B cell (primary cell): ENCODE measurements at places on chromosomes 5 and 9. TPM values are rescaled to one million over a fixed set of nuclear protein-coding genes. Genes with fewer than 3 reads are reported as not detected.

GRCh38 chr9:4334410-4334813, 34.5 kb upstream of the GLIS3 start:
- H3K4me1 ChIP-seq = no peaks in the 10 kb centered on the region
- no peaks in the 10 kb centered on the region for H3K27me3 ChIP-seq
- H3K27ac ChIP-seq = no peak overlapping the region
- H3K4me3 ChIP-seq = no peak overlapping the region

DNA sequence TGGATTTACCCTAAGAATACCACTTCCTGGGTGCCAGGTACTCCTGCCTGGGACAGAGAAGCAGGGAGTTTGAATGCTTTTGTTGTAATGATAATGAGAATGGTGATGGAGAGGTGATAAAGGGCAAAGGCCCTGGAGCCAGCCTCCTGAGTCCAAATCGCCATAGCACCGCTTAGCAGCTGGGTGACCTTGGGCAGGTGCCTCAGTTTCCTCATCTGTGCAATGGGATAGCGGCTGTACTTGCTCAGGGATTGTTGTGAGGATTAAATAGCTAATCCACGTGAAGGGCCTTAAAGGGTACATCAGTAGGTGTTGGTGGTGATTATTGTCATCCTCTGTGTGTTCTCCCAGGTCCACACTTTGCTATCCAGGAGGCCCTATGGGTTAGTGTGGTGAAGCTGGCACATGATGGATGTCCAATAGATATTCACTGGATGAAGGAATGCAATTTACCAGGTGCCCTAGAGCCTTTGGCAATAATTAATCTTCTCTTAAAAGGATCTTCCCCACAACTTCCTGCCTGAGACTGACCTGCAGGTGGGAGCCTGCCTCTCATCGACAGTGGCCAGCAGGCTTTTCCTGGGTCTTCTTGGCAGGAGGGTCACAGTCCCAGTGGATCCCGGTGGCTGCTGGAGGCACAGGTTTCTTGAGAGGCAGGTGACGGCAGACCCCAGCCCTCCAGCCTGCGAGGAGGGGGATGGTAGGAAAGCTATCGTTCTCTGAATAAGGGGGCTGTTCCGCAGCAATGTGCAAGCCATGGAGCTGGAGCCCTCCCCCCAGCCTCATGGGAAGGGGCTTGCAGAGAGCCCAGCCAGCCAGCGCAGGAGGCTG, 160.2 kb downstream of the MACROH2A1 start:
- H3K36me3 ChIP-seq = no peaks in the 10 kb centered on the region
- H3K27me3 ChIP-seq = no peaks in the 10 kb centered on the region
- DNase-seq = no peak
- H3K4me1 ChIP-seq = no peaks in the 10 kb centered on the region

DNA sequence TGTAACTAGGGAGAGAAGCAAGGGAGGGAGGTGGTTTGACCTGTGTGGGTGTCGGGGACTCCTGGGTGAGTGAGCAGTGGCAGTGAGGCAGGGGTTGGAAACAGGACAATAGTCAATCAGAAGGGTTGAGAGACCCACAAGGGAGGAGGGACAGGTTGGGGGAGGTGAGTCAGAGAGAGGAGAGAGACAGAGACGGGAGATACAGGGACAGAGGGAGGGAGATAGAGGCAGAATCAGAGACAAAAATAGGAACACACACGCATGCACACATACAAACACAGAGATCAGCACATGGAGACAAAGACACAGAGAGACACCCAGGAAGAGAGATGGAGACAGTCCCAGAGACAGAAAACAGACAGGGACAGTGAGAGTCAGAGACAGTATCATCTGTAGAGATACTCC, 39.3 kb upstream of the PTGS1 start:
- no peaks in the 10 kb centered on the region for H3K27me3 ChIP-seq
- no peaks in the 10 kb centered on the region for H3K36me3 ChIP-seq
- H3K4me1 ChIP-seq = peaks cover under 1% of the 10 kb centered on the region
- no peak overlapping the region for H3K4me3 ChIP-seq
- no peak overlapping the region for H3K27ac ChIP-seq
- DNase-seq = no peak

DNA sequence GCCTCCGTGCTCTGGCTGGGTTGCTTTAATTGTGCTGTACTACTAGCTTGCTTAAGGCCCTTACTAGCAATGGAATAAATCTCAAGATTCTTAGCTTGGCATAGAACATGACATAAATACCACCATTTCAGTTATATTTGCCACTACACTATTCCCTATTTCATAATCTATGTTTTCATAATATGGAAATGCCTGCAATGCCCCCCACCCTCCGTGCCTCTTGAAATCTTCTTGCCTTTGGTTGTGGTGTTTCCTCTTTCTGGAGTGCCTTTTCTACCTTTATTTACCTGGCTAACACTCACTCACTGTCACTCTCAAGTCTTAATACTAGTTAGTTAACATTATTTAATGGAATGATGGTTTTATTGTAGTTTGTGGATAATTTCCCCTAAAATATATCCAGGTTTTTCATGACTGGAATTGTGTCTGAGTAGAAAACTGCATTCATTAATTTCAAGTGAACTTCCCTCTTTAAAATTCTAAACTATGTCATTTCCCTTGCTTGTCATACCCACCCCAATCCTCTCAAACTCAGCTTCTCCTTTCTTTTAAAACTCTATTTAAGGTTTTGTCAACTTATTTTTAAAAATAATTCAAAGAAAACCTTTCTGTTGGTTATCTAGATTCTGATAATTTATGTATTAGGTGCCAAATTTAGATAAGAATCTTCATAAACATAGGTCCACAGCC, 521.7 kb upstream of the DAB2 start:
- no peaks in the 10 kb centered on the region for H3K27me3 ChIP-seq
- H3K4me1 ChIP-seq = no peaks in the 10 kb centered on the region
- no peak overlapping the region for H3K4me3 ChIP-seq
- DNase-seq = no peak
- H3K27ac ChIP-seq = no peak overlapping the region

- no peak for DNase-seq
- no peaks in the 10 kb centered on the region for H3K27me3 ChIP-seq
- H3K4me3 ChIP-seq = no peak overlapping the region
- no peaks in the 10 kb centered on the region for H3K4me1 ChIP-seq
Observed at GRCh38 chr5:149224282-149224681, 47.4 kb upstream of the AFAP1L1 start.

DNA sequence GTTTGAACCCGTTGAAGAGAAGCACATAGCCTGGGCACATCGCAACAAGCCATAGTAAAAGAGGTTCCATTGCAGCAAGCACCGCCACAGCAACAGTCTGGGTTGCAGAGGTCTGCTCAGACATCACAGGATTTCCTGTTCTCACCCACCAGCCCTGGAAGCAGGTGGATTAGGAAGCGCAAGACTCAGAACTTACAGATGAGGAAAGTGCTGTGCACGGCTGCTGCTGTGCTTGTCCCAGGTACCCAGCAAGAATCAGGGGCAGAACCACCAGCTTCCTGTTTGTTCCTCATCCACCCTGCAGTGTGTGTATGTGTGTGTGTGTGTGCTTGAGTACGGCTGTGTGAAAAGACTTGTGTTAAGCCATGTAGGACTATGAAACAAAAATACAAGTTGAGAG, 124.7 kb upstream of the IRX2 start:
- no peaks in the 10 kb centered on the region for H3K27me3 ChIP-seq
- H3K4me3 ChIP-seq = no peak overlapping the region
- H3K27ac ChIP-seq = no peak overlapping the region
- H3K4me1 ChIP-seq = no peaks in the 10 kb centered on the region

- H3K27me3 ChIP-seq = no peaks in the 10 kb centered on the region
- H3K4me1 ChIP-seq = peaks cover 14% of the 10 kb centered on the region
- no peaks in the 10 kb centered on the region for H3K36me3 ChIP-seq
Observed at GRCh38 chr9:99660191-99660636, 161.5 kb upstream of the NR4A3 start.

DNA sequence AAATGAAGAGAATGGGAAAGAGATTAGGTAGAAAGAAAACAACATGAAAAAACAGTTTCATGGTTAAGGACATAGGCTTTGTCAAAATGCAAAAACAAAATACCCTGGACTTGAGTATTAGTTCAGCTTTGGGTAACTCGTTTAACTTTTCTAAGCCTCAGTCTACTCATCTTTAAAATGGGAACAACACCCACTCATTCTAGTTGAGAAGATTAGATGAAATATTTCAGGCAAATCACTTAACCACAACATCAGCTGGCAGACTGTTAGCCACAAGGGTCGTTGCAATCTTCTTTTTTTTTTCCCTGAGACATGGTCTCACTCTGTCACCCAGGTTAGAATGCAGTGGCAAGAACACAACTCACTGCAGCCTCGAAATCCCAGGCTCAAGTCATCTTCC, 185.6 kb downstream of the DCP2 start:
- H3K4me1 ChIP-seq = no peaks in the 10 kb centered on the region
- H3K4me3 ChIP-seq = no peak overlapping the region
- peaks cover 3% of the 10 kb centered on the region for H3K27me3 ChIP-seq

GRCh38 chr5:29069104-29069402, 2030.7 kb upstream of the CDH9 start:
- no peaks in the 10 kb centered on the region for H3K4me1 ChIP-seq
- H3K27me3 ChIP-seq = no peaks in the 10 kb centered on the region
- no peak overlapping the region for H3K27ac ChIP-seq
- DNase-seq = no peak
- H3K36me3 ChIP-seq = no peaks in the 10 kb centered on the region

GRCh38 chr9:137812356-137813023, 65.1 kb upstream of the CACNA1B start:
- no peak overlapping the region for H3K4me3 ChIP-seq
- DNase-seq = no peak
- no peak overlapping the region for H3K27ac ChIP-seq
- H3K4me1 ChIP-seq = peaks cover 10% of the 10 kb centered on the region

- no peak for DNase-seq
- H3K27ac ChIP-seq = no peak overlapping the region
- H3K4me1 ChIP-seq = no peaks in the 10 kb centered on the region
- H3K27me3 ChIP-seq = no peaks in the 10 kb centered on the region
- no peak overlapping the region for H3K4me3 ChIP-seq
Observed at GRCh38 chr5:57662991-57663390, 180.4 kb upstream of the ACTBL2 start.

- H3K4me3 ChIP-seq = no peak overlapping the region
- H3K36me3 ChIP-seq = no peaks in the 10 kb centered on the region
- no peaks in the 10 kb centered on the region for H3K4me1 ChIP-seq
Observed at GRCh38 chr5:54214722-54215121, 95.7 kb downstream of the ARL15 start.

GRCh38 chr9:134993996-134994720, 76.4 kb upstream of the FCN1 start:
- H3K4me3 ChIP-seq = no peak overlapping the region
- H3K27ac ChIP-seq = no peak overlapping the region
- no peak for DNase-seq
- H3K36me3 ChIP-seq = no peaks in the 10 kb centered on the region
- H3K27me3 ChIP-seq = no peaks in the 10 kb centered on the region

DNA sequence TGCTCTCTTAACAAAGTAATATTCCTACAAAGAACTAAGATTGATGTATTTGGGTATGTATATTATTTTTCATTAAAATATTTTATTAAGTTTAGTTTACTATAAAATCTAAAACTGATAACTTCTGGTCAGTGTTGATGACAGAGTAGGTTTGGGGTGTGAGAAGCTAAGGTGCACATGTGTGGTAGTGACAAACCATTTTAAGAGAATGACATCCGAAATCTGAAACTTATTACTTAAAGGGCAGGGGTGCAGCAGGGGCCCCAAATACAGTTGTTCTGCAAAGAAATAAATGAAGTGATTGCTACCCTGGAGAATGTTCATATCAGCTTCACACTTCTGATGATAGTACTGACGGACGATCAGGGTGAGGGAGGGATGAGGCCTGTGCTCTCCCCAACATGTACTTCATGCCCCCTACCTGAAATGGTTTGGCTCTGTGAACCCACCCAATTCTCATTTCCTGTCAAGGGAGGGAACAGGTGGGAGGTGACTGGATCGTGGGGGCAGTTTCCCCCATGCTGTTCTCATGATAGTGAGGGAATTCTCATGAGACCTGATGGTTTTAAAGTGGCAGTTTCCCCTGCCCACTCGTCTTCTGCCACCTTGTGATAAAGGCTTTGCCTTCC, 125.3 kb upstream of the RFX3 start:
- no peak for DNase-seq
- H3K4me1 ChIP-seq = no peaks in the 10 kb centered on the region
- no peak overlapping the region for H3K27ac ChIP-seq

DNA sequence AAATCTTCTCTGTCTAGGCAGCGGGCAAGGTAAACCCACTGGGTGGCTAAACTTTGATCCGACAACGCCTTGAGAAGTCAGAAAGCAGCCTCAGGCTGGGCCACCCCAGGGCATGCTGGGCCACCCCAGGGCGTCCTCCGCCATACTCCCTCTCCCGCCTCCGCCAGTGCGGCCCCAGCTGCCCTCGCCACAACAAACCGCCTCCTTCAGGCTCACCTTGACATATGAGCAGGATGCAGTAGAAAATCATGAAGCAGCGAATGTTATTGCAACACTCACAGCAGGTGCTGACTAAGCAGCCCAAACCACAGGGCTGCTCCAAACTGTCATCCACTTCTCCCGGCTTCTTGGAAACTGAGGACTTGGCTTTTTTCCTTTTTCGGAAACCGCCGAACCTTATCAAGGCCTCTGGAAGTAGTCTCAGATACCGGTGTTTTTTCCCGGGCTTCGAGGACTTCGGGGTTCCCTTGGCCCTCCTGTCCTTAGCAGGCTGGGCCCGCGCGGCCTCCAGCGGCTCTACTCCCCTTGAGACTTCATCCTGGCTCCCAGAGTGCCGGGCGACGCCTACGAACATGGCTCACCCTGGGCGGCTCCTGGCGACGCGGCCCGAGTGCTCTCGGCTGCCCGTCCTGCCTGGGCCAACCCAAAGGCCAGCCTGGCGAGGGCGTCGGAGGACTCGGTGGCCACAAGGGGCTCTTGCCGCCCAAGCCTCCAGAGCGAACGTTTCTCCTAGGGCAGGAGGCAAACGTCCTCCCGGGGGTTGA, at the start of gene SLCO6A1:
TSS of gene SLCO6A1 (minus strand) at position 731 of the 764 bp plus-strand sequence. CDS start at position 574, 157 bp downstream.
- no peak within 1 kb of the TSS for H3K27ac ChIP-seq
- H3K27me3 ChIP-seq = no peaks in the 10 kb centered on the region
- H3K4me1 ChIP-seq = no peaks in the 10 kb centered on the region
- no peaks in the 10 kb centered on the region for H3K36me3 ChIP-seq

GRCh38 chr5:77144837-77145139, 57.7 kb upstream of the ZBED3 start:
- H3K27ac ChIP-seq = no peak overlapping the region
- no peaks in the 10 kb centered on the region for H3K4me1 ChIP-seq
- DNase-seq = no peak

Gene NR5A1
- not detected in 2 replicates for total RNA-seq

Gene C5orf52
- total RNA-seq = not detected in 2 replicates

Gene NEUROG1
- total RNA-seq = not detected in 2 replicates

Gene PCDH1
- total RNA-seq = not detected in 2 replicates

Gene MOB3B
- 7.3 and 7.6 TPM in 2 replicates for total RNA-seq

Gene OSMR
- not detected in 2 replicates for total RNA-seq

Gene EQTN
- total RNA-seq = 0.95 TPM in 1 of 2 replicates, not detected in the other

Gene GPR151
- not detected in 2 replicates for total RNA-seq

Gene CDO1
- not detected in 2 replicates for total RNA-seq
